Activated CD4-positive, CD25-positive, alpha-beta regulatory T cell (primary cell): ENCODE measurements at places on chromosomes 1 and 21.
A peak's percentile ranks its signal among the peaks of the same experiment; 100 is the strongest.

DNA sequence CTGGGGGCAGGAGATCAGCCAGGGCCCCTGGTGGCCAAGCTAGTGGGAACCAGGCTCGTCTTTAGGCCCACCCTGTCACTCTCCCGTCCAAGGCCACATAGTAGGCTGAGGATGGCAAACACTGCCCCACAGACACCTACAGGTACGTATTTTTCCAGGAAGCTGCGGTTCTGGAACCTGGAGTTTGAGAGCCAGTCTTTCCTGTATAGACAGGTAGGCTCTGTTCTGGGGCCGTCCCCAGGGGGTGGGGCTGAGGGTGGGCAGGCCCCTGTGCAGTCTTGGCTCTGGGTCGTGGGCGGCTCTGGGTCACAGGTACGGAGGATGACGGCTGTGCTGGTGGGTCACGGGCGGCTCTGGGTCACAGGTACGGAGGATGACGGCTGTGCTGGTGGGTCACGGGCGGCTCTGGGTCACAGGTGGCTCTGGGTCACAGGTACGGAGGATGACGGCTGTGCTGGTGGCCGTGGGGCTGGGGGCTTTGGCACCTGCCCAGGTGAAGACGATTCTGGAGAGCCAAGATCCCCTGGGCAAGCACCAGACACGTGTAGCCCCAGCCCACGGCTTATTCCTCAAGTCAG lies 2.2 kb downstream of the PUSL1 start:
- no peak for DNase-seq

- no peak for DNase-seq
Observed at GRCh38 chr1:65425006-65425405, 4.5 kb downstream of the LEPR start.

DNA sequence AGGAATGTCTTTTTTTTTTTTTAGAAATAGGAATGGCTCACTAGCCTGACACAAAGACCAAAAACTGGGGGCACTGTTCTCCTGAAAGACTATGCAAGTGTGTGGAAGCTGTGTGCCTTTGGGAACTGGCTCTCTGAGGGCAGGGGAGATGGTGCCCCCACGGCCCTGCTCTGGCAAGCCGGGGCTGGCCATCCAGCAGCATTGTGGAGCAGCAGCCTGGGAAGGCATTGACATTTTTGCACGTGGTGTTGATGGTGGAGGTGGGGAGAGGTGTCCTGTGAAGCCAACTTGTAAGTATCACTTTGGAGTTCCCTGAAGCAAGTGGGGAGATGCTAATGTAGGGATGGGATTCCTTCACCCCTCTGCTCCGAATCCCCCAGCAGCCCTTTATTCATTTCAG lies 460.1 kb downstream of the RPS6KC1 start:
- no peak for DNase-seq

- no peak for DNase-seq
Observed at GRCh38 chr21:44405091-44405947, 50.0 kb upstream of the LRRC3 start.

DNA sequence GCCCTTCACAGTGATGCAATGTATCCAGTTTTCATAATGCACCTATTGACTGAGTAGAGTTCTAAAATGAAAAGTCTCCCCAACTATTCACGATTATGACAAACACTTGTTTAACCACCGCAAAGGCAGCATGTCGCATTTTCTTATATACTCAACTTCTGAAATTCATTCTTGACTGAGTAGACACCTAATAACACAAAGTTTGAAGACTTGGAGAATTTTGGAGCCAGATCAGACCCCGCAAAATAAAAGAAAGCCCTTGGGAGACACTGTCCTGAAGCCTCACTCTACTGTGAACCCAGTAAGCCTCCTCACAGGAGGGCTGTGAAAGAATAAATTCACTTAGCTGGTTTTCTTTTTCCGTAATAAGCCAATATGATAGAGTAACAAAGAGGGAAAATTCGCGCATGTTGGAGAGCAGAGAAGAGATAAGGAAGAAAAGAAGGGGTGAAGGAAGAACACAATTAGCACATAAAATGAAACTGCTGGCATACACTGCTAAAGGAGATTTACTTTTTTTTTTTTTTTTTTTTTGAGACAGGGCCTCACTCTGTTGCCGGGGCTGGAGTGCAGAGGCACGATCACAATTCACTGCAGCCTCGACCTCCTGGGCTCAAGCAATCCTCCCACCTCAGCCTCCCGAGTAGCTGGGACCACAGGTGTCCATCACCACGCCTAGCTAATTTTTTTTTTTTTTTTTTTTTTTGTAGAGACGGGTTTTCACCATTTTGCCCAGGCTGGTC lies 492 bp upstream of the COLGALT2 start:
- no peak for DNase-seq

- no peak for DNase-seq
Observed at GRCh38 chr21:46442938-46443337, 15.8 kb upstream of the DIP2A start.

- peak; percentile 12 for DNase-seq
Observed at GRCh38 chr1:27342778-27343638, 1.2 kb downstream of the SYTL1 start.

GRCh38 chr1:30149226-30149625 lies 574.2 kb downstream of the MATN1 start:
- no peak for DNase-seq

GRCh38 chr21:33492571-33492970 lies 1.1 kb upstream of the DNAJC28 start:
- no peak for DNase-seq

DNA sequence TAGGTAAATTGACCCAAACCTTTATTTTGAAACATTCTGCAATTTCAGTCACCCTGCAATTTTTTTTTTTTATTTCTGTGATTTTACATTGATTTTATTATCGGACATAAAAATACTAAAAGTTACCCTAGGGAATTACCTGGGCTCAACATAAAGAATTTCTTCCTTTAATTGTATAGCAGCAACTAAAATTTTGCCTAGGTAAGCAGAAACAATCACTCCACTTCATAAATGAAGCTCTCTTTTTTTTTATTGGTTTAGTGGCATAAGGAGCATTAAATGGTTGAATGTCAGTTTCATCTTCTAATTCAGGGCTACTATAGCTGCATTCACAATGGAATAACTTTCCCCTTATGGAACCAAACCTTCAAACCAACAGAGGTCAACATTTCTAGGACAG lies 15.3 kb upstream of the OR2M4 start:
- DNase-seq, result no peak

DNA sequence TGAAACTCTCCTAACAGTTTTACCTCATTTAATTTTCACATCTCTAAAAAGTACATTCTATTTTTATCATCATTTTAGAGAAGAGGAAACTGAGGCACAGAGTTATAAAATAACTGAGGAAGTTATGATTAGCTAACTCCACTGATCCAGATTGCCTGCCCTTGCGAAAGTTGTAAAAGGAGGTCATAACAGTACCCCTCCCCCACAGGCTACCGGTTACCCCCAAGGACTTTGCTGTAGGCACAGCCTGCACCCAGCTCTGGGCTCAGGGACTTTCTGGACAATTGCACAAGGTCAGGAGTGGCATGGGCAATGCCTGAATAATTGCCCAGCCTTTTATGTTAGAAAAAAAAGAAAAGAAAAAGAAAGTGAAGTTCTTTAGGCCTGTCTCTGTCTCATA lies 22.7 kb downstream of the PIGM start:
- no peak for DNase-seq

DNA sequence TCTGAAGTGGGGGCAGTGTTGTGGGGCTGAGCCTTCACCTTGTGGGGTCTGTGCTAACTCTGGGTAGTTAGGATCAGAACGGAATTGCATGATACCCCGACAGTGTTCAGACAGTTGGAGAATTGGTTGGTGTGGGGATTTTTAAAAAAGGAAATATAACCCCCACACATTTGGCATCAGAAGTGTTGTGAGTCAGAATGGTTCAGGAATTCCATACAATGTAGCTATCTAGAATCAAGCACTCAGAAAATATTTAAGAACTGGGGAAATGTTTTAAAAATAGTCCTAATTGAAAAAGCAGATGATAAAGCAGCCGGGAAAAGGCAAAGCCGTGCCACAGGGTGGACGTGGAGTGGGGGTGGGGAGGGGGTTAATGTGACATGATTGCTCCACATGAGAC lies 6.5 kb upstream of the S100A7 start:
- no peak for DNase-seq

- no peak for DNase-seq
Observed at GRCh38 chr1:152735648-152736047, 22.2 kb upstream of the KPRP start.

DNA sequence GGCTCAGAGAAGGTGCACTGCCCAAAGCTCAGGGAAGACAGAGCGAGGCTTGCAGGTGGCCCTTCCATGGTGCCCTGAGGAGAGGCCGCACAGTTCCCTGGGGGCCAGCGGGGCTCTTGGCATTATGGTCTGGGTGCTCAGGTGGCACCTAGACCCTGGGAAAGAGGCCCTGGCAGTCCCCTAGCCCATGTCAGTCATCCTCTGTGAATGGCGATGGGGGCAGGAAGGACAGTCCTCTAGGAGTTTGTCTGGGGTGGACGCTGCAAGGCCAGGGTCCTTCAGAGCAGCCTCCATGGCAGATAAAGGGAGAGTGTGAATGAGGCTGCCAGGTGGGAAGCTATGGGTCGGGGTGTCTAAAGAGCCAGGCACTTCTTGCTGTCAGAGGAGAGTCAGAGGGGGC lies 345.9 kb upstream of the VAMP3 start:
- DNase-seq, result no peak

DNA sequence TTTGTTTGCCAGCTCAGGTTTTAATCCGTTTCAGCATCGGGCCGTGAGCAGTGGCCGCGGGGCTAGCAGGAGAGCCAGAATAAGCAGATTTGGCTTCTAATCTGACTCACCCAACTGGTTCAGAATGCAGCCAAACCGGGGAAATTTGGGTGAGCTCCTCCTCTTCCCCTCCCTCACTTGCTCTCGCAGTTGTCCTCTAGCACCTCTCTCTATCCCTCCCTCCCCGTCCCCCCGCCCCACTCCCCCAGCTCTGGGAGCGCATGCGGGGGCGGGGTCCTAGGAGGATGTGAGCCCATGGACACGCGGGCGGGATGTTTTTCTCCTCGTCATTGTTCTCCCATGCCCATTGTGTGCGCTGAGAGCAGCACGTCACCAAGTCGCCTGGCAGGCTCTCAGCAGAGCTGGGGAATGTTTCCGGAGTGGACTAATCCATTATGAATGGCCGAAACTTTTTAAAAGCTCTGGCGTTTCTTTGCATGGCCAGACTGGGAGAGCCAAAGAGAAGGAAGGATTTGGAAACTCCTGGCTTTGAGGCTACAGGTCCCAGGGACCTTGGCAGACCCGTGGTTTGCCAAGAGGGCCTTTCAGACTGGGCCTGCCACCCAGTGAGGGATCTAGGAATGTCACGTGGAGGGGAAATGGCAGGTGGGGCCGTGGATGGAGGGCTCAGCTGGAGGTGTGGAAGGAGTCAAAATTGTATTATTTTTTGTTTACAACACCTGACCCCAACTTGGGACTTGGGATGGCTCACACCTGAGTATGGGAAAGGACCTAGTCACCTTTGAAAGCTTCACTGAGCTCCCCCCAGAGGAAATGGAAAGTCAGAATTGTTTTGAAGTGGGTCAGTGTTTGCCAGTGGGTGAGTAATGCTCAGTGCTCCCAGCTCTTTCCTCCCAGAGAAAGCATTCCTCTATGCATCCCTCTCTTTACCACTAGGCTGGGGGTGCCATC lies 39.2 kb downstream of the CDK18 start:
- no peak for DNase-seq

GRCh38 chr21:30355906-30356305 lies 7.5 kb upstream of the KRTAP23-1 start:
- no peak for DNase-seq

GRCh38 chr21:42465803-42466127 lies 30.3 kb downstream of the RSPH1 start:
- DNase-seq, result no peak

DNA sequence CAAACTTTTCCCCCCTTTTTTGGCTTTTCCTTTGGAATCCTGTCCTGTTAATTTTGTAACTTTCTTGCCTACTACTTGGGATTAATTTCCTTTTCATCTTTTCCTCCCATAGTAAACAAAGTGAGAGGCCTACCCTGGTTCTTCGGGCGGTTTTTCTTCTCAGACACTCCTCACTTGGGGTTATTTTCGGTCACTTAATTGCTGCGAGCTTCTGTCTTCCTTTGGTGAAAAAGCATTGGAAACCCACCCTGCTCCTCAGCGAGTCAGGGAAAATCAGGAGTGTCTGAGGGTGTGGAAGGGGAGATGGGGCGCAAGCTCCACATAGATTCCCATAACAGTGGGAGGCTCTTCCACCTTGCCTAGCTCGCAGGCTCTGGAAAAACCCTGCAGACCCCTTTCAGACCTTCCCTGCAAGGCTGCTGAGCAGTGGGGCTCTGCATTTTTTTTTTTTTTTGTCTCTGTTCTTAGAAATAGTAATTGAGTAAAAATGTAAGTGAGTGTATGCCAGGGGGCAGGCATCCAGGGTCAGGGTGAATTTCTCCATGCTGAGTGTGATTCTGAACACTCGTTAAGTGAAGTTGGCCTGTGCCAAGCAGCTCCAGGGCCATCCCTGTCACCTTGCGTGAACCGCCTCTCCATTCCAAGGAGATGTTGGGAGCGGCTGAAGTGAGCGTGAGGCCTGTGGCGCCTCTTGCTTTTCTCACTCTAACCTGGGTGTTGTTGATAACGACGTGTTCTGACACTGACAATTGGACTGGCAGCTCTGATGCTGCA lies 20.3 kb downstream of the TGFB2 start:
- no peak for DNase-seq

- DNase-seq, result no peak
Observed at GRCh38 chr21:29148530-29148929, 18.1 kb downstream of the MAP3K7CL start.

DNA sequence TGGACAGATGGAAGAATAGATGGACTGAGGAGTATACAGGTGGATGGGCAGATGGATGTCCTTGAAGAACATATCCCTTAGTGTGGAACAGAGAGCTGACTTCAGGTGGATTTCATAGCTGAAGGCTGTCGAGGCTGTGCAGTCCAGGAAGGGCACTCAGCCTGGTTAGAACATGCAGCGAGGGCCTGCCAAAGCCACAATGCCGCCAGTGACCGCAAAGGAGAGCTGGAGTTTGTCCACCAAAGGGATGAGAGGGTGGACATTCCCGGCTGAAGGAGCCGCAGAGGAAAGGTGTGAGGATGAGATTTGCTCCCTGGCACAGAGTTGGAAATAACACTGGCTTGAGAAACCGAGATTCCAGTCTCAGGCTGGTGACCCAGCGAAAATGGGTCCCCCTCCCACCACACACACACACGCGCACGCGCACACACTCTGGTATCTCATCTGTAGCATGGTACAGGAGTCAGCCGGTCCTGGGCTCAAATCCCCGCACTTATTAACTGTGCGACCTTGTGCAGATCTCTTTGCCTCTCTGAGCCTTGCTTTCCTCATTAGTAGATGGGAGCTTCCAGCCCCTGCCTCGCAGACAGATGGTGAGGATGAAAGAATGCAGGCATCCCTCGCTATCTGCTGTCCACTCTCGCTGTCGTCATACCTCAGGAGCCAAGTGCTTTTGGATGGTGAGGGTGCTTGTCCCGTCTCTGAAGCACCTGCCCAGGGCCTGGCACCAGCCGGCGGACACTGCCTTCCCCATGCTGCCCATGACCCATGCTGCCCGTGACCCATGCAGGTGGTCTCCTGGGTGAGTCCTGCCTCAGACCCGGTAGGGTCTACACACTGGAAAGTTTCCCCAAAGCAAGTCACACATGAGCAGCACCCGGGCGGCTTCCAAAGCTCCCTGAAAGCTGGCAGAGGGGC lies 26.8 kb upstream of the EFHD2 start:
- no peak for DNase-seq

GRCh38 chr1:175099916-175100315 lies 32.3 kb downstream of the TNN start:
- DNase-seq, result no peak

GRCh38 chr1:37739222-37739621 lies 25.7 kb downstream of the EPHA10 start:
- DNase-seq, result no peak
